ENCODE measurements at places on chromosomes 1 and 21.

- no peak for DNase-seq
Measured at GRCh38 chr1:14926229-14926628, 227.3 kb upstream of the TMEM51 start.

DNA sequence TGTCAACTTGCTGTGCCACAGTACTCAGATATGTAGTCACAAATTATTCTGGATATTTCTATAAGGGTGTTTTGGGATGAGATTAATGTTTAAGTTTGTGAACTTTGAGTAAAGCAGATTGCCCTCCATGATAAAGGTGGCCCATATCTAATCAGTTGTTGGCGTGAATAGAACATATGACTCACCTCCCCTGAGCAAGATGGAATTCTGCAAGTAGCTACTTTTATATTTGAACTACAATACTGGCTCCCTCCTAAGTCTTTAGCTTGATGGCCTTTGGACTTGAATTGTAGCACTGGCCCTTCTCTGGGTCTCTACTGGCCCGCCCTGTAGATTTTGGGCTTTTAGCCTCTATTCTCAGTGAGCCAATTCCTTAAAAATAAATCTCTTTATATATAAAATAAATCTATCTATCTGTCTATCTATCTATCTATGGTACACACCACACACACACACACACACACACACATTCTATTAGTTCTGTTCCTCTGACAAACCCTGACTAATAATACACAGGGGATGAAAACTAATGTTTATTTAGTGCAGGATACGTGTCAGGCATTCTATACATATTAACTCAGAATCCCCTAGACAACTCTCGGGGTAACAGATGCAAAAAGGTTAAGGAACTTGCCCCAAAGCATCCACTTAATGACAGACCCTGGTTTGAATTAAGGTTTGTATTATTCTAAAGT, 37.9 kb upstream of the PDC start:
- DNase-seq = no peak

- DNase-seq = no peak
Measured at GRCh38 chr21:45870421-45870820, 111.1 kb upstream of the COL6A1 start.

DNA sequence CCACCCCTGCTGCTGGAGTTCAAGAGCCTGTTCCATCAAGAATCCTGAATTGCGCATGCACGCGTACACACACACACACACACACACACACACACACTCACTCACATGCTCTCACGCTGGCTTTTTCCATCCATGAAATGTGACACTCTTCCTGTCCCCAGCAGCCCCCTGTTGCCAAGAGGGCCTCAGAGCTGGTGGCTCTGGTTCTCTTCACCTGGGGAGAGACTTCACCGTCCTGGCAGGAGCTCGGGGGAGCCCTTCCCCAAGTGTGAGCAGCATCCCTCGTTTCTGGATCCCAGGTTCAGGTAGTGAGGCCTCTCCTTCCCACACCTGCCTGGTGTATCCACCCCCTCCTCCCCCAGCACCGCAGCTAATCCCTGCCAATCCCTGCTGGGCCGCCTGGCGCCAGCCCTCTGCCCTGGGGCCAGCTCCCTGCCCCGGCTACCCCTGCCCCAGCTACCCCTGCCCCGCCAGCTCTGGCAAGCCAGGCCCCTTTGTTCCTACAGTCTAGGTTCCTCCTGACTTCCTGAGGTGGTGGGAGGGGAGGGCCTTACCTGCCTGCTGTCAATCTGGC, 9.9 kb downstream of the PLOD1 start:
- DNase-seq = no peak

DNA sequence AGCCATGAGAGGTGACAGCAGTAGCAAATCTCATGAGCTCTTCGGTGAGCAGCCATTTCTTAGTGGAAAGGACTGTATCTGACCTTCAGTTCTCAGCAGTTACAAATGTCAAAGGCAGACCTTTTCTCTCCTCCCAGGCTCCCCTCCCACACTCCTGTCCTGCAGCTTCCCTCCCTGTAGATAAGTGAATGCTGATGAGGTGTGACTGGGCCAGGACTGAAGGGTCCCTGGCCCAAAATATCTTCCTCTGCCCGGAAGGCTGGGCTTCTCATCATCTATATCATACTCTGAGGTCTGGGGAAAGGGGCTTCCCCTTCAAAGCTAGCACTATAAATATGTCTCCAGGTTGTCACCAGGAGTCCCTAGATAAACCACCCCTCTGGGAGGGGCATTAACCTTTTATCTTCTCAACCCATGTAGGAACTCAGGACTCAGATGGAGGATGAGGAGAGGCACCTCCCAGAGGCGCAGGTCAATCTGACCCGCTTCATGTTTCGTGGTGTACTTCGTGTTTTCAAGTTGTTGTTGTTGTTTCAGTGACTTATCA, 3.6 kb upstream of the ADAMTSL4 start:
- DNase-seq = no peak

GRCh38 chr1:114263343-114263742, 109.7 kb upstream of the SYT6 start:
- DNase-seq = no peak

DNA sequence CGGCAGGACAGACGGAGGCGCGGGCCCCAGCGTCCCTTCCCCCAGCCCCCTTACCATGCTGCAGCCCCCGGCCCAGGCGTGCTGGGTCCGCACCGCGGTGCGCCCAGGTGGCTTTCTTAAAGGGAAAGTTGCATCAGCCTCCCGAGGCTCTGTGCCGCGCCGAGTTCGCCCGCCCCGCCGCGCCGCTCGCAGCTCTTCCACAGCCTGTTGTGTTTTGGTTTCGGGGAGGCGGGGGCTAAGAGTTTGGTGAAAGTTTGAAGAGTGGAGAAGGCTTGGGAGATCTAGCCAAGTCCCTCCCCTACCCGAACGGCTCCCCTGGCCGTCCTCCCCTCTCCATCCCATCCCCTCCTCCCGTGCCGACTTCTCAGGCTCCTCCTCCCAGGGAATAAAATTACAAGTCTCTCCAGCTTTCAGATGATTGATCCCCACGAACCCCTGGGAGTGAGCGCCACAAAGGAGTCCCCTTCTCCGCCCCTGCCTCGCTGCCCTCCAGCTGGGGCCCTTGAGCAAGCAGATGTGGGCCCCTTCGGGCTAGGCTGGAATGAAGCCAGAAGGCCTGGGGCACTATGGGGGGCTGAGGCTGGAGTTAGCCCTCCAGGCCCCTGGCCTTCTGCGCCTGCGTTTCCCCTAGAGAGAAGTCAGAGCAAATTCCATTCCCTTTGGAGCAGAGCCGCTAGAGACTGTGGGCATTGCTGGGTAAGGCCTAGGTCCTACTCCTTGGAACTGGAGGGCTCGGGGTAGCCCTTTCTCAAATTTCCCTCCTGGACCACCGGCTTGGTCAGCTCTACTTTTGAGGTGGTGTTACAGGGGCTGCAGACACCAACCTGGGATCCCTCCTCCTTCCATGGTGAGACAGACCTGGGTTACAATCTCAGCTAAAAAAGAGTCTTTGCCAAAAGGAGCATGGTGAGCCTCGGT, at the start of gene SLC6A9:
Gene SLC6A9, minus strand, starts transcription at position 211 of the 918 bp plus-strand sequence. CDS start 7,185 bp downstream, outside the sequence.
- DNase-seq = no peak

- DNase-seq = no peak
Measured at GRCh38 chr1:108969346-108969745, 6.1 kb upstream of the CLCC1 start.

GRCh38 chr1:85554630-85555327, 25.8 kb upstream of the CCN1 start:
- no peak for DNase-seq

DNA sequence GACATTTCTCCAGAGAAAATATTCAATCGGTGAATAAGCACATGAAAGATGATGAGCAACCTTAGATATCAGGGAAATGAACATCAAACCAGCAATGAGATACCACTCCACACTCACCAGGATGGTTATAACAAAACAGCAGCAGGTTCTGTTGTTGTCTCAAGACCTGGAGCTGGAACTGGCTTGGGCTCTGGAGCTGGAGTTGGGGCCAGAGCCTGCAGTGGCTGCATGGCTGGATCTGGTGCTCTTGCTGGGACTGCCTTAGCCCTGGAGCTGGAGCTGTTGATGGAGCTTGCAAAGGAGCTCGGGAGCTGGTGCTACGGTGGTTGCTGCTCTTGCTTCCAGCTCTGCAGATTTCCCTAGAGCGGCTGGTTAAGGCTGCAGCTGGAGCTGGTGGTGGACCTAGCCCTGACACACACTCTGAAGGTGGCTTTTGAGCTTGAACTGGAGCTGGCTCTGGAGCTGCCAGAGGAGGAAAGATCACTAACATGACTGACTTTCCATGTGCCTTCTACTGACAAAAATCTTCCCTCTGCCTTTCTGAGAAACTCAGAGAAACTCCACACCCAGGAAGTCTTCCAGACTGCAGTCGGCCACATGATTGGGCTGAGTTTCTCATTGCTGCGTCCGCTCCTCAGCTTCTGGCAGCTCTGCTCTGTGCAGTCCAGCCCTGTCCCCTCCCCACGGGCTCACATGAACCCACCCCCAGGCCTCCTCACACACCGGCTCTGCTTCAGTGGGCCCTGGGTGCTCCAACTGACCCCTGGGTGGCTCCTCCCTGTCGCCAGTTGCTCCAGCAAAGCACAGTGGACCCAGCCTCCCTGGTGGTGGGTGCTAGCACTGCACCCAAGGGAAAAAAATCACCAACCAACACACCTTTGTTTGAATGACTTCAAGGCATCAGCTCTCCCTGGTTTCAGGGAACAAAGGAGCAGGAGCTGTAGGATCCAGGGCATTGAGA, 139.1 kb upstream of the FMN2 start:
- DNase-seq = no peak

GRCh38 chr1:242738702-242739645, 214.5 kb upstream of the PLD5 start:
- DNase-seq = no peak

GRCh38 chr21:41692185-41692565, 74.7 kb downstream of the RIPK4 start:
- DNase-seq = no peak

- DNase-seq = no peak
Measured at GRCh38 chr1:39061951-39062350, 35.8 kb downstream of the NDUFS5 start.

DNA sequence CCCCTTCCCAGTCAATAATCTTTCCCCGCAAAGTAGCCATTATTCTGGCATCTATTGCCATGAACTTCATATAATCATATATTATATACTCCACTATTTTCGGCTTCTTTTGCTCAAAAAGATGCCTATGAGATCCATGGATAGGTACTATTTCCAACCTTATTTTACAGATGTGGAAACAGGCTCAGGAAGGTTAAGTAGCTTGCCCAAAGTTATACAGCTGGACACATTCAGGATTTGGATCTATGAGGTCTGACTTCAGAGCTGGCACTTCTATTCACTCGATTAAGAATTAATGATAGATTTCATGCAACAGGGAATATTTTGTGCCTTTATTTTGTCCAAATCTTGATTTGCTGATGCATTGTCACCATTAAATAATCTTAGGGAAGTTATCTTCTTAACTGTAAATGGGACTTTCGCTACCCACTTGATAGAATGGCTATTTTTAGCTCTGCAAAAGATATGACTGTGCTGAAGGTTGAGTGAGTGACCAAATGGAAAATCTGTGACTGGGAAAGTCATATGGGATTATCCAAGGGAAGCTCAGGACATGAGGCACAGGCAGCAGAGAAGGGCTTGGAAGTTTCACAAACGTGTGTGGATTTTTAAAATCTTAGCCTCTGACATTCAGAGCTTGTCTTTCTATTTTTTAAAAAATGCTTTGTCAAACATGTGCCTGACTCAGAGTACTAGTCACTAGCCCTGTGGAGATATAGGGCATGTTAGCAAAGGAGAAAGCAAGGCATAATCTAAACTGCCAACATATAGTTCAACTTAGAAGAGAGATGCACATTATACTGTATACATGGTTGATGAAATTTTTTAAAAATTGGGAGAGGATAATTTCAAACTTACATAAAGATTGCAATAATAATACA, 36.5 kb downstream of the GIPC2 start:
- no peak for DNase-seq

- DNase-seq = no peak
Measured at GRCh38 chr1:226506921-226507320, 41.6 kb upstream of the STUM start.

- no peak for DNase-seq
Measured at GRCh38 chr1:60747353-60747752, 335.0 kb upstream of the NFIA start.

- DNase-seq = no peak
Measured at GRCh38 chr1:215523906-215524305, 43.2 kb upstream of the KCTD3 start.

GRCh38 chr1:156961709-156962108, 41.3 kb downstream of the LRRC71 start:
- DNase-seq = no peak

GRCh38 chr1:198261886-198262285, 105.1 kb downstream of the NEK7 start:
- no peak for DNase-seq

DNA sequence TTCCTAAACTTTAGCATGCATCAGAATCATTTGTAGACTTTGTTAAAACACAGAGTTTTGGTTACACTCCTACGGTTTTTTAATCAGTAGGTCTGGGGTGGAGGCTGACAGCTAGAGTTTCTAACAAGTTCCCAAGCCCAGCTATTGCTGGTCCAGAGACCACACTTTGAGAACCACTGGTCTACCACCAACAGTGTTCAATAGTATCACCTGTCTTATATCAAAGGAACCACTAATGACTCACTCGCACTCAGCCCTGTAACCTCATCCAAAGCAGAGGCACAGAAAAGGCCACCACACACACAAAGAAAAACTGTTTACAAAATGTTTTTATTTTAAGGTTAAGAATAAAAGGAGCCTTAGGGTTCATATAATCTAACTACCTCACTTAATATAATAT, 68.7 kb downstream of the HIVEP3 start:
- no peak for DNase-seq

DNA sequence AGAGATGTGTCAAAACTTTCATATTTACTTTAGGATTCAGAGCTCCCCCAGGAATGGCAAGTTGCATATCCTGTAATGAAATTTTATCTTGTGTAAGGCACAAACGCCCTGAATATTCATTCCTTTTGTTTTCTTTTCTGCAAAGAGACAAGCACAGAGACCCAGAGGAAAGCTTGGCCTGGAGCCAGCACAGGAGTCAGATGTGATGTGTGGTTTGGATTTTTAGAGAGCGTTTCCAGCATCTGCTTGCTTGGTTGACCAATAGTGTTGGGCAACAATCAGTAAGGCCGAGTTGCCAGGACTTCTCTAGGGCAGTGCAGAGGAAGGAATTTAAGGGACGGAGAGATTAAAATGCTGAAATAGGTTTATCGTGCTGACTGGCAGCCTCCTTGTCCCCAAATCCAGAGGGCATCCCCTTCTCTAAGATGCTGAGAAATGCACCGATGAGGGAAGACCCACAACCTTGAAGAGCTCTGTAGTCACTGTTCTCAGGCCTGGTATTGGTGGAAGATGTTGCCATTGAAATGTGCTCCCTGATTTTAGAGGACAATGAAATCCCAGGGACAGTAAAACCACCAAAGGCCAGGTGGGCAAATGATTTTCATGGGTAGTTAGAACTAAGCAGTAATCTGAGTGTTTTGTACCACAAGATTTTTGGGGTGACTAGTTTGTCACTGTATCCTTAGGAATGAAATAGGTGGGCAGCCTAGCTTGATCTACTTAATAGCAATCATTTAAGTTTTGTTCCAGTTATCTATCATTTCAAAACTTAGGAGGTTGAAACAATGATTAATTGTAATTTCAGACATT, 37.9 kb upstream of the RHOU start:
- no peak for DNase-seq

- no peak for DNase-seq
Measured at GRCh38 chr1:118101999-118102398, 83.0 kb downstream of the SPAG17 start.

Measured in cortex of kidney (tissue), 1 donor.